CD4-positive, alpha-beta T cell (primary cell): ENCODE measurements at places on chromosomes 12 and 14. TPM values are rescaled to one million over a fixed set of nuclear protein-coding genes. Genes with fewer than 3 reads are reported as not detected.

DNA sequence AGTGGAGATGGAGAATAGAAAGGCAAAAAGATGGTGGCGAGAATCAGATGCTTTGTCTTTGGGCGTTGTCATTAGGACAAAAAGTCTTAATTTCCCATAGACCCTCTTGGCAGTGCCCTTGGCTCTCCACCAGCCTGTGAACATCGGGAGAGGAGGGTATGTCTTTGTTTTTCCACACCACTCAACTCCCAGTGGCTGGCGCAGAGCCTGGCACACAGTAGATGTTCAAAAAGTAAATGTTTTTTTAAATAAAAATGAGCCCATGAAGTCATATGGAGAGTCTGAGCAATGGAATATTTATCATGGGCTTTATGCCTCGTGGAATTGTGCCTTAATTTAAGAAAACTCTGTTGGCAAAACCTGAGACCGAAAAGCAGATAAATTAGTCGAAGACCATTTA, 90.4 kb downstream of the SRGAP1 start:
- no peak for DNase-seq

- DNase-seq, result peak; percentile 36
Observed at GRCh38 chr12:52506858-52507715, 13.1 kb downstream of the KRT5 start.

DNA sequence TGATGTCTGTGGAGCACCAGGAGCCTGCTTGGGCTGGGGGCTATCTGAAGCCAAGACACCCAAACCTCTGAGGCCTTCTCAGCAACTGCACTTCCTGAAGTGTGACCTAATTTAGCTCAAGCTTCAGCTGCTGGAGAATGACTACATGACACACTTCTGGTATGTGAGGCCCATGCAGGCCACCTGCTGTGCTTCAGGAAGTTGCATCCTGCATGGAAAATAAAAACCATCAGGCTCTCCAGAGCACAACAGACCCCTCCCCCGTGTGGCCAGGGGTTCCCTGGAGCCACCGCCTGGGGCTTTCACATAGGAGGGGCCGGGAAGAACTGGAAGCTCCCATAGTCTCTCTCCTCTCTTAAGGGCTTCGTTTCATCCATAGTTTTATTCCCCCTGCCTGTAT, 217.7 kb downstream of the SLC15A4 start:
- DNase-seq, result no peak

GRCh38 chr12:122021193-122021821, 377 bp upstream of the BCL7A start:
- DNase-seq, result no peak

ACSM4 gene
- total RNA-seq, result not detected

DNA sequence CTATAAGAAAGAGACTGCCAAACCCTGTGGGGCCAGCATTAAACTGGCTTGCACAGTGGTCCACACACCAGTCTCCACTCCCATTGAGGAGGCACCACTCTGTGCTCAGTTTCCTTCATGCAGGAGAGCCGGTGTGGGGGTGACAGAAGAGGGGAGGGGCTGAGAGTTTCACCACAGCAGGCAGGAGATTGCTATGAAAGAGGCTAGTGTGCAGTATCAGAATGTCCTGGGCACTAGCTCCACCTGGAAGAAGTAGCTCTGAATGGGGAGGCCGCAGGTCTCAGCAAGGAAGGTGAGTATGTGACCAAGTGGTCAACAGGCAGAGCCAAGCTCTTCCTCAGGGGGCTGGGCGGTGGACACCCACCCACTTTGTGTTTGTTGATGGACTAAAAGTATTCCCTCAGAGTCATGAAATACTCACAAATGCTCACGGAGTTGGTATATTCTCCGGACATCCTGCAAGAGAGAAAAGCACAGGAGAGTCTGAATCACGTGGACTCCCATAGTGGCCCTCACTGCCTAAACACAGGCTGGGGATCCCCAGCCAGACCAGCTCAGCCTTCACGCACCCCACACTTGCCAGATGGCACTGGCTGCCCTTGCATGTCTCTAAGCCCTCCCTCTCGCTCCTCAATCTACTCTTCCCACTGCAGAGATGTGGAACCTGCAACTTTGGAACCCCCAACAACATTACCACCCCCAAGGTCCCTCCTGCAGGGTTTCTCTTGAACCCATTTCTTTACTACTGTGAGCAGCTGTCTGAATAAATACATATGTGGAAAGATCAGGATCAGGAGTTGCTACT, 7.8 kb upstream of the KRT72 start:
- DNase-seq, result no peak

- no peak for DNase-seq
Observed at GRCh38 chr12:1808036-1808797, 12.1 kb upstream of the LRTM2 start.
